ENCODE measurements at places on chromosomes 7 and 10.

DNA sequence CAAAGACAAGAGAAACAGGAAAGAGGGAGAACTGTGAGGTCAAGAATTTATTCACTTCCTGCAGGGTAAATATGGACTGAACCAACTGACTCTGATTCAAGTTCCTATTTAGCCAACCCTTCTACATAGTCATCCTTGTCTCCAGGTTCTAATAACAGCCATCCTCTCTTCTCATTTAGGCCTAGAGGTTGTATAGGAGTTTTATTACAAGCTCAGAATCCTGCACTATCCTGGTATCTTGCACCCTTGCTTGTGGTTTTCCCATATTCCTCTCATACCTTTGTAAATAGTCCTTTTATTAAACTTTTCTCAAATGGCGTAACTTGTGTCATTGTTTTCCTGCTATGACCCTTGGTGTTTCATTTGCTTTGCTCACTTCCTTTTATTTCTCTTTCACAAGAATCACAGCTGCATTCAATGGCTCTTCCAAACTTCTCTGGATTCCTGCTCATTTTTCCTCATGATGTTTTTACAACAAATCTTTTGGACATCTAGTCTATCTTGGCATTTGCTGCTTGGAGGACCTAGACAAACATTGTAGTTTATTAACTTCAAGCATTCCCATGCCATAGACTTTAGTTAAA lies 12.4 kb upstream of the OR2A5 start:
- no peak for DNase-seq

- DNase-seq, result no peak
These were observed 74.0 kb upstream of the DGKI start for GRCh38 chr7:137920637-137921399.

DNA sequence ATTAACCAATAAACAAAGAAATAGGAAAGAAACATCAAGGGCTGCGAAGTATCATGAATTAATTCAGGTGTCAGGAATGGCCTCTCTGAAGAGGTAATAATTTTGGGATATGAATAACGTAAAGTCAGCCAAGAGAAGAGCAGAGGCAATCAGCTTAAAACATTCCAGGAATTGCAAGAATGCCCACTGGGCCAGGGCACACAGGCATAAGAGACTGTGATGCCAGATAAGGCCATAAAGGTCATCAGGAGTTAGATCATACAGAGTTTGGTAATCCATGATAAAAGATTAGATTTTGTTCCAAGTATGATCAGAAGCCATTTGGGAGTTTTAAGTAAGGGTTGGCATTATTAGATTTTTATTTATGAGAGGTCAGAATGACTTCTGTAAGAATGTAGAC lies 53.2 kb upstream of the ABCB4 start:
- no peak for DNase-seq

DNA sequence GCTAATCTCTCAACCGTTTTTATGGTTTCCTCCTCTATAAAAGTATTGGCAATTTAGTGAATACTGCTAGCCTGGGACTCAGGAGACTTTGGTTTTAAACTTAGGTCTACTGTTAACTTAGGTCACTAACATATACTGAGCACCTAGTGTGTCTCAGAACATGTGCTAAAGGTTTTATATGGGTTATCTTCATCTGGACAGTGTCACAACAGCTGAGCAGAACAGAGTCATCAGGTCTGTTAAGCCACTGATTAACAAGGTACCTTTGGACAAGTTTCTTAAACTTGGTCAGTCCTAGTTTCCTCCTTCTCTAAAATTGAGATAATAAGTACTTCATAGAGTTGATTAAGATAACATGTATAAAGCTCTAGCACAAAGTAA lies 30.6 kb downstream of the NET1 start:
- no peak for DNase-seq

DNA sequence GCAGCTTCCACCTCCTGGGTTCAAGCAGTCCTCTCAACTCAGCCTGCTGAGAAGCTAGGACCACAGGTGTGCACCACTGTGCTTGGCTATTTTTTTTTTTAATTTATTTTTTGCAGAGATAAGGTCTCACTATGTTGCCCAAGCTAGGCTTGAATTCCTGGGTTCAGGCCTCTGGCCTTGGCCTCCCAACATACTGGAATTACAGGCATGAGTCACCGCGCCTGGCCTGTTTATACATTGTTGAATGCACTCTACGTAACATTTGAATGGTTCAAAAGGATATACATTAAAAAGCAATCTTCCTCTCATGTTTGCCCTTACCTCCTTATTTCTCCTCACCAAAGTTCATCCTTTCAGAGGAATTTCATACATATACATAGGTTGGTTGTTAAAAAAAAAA lies 7.2 kb upstream of the SNX10 start:
- no peak for DNase-seq

DNA sequence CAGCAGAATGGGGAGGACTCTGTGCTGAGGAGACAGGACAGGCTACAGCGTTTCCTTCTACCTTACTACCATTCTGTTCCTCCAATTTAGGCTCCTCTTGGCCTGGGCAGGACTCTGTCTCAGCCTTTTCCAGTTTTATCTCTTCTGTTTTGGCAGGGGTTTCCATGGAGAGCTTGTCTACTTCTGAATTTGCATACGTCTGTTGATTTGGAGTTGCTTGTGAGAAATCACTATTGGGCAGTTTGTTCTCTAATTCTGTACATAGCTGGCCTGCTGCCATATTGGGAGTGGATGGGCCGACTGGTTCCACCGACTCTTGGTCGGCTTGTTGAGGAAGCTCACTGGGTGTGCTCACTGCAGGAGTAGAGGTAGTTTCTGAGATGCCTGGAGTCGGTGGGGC lies 136.8 kb downstream of the GALNT11 start:
- DNase-seq, result no peak

DNA sequence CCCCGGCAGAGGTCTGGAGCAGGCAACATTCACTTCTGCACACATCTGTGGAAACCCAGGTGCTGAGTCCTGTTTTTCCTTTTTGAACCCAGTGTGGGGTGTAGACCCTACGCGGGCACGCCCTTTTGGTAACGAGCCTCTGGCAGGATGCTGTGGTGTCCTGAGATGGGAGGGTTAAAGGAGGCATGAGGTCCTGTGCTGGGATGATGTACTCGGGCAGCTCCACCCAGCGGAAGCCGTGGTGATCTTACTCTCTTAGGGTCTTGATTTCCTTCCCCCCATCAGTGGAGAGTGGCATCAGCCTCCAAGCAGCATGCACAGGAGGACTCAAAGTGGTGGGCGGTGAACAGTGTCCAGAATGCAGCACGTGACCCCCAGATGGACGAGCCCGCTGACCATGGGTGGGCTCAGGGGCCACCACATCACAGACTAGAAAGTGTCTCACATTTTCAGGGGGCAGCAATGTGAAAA lies 148.6 kb downstream of the DNAJB6 start:
- no peak for DNase-seq

DNA sequence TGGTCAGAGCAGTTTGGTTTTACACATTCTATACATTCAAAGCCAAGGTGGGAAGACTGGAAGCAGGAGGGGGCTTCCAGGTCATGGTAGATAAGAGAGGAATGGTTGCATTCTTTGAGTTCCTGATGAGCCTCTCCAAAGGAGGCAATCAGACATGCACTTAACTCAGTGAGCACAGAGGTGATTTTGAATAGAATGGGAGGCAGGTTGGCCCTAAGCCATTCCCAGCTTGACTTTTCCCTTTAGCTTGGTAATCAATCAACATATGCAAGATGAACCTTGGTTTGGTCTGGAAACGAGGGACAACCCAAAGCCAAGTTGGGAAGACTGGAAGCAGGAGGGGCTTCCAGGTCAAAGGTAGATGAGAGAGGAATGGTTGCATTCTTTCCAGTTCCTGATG lies 31.4 kb downstream of the TCERG1L start:
- DNase-seq, result no peak

GRCh38 chr7:48454750-48455192 lies 283.5 kb downstream of the ABCA13 start:
- no peak for DNase-seq

DNA sequence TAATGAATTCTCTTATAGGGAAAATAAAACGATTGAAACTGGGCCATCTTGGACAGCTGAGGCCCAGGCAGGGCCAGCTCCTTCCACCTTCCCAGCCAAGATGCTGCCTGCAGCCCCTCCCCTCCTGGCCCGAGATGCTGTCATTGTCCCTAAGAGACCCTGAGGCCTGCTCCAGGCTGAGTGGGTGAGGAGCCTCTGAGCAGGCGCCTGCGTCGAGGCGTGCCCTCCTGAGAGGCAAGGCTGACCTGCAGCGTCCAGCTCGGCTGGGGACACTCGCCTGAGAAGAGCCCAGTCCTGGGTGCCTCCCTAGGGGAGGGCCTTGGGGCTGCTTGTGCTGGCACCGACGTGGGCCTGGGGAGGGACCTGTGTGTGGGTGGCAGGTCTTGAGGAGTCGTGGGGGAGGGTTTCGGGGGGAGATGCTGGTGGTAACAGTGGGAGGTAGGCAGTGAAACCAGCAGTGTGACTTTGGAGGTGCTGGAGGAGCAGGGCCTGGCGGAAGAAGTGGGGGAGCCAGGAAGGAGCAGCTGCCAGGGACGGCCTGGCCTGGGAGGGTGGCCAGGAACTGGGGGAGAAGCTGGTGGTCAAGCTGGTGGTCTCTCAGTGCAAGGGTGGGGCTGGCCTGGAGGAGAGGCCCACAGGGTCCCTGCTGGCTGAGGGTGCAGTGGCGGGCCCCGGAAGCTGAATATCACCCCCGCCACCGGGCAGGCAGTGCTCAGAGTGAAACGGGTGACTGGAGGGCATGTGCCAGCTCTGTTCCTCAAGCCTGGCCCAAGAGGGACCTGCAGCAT lies 7.9 kb downstream of the GPR146 start:
- DNase-seq, result no peak

DNA sequence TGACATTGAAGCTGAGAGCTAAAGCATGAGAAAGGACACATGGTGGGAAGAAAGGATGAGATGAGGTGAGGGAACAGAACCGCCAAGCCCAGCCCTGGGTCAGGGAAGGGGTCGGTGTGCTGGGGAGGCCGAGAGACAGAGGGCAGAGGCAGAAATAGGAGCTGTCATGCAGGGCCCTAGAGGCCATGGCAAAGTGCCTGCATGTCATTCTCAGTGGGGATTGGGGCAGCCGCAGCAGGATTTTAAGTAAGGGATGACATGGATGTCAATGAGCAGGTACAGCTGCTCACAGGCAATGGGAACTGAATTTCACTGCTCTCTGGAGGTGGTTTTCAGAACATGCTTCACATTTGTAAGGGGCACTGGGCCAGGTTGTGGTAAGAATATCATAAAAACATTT lies 227.4 kb downstream of the RAB11FIP2 start:
- no peak for DNase-seq

DNA sequence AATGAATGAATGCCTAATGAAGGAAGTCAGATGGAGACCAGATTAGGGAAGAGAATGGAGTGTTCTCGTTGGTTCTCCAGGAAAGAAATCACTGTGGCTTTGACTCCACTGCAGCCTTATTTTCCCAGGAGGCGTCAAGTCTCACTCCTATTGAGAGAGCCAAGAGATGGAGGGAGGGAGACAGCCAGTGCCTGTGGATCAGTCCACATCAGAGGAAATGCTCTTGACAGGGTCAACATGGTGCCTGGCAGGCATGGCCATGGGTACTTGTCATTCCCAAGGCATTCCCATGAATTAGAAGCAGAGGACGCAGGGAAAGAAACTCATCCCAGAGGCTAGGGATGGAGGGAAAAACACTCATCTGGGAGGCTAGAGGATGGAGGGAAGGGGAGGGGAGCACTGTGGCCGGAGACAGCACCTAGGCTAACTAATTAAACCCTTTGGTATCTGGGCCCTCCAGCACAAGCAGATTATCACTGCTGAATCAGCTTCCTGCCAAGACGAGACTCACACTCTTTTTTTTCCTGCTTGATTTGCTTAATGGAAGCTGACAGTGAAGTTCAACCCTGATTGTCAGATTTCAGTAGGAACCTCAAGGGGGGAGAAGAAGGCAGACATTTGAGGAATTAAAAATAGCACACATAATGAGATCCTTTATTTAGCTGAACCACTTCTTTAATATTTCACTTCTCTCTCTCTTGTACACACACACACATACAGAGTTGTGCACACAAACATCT lies 1233.2 kb upstream of the AUTS2 start:
- DNase-seq, result no peak

- DNase-seq, result no peak
These were observed 148.8 kb downstream of the MAGI2 start for GRCh38 chr7:79304711-79305110.

DNA sequence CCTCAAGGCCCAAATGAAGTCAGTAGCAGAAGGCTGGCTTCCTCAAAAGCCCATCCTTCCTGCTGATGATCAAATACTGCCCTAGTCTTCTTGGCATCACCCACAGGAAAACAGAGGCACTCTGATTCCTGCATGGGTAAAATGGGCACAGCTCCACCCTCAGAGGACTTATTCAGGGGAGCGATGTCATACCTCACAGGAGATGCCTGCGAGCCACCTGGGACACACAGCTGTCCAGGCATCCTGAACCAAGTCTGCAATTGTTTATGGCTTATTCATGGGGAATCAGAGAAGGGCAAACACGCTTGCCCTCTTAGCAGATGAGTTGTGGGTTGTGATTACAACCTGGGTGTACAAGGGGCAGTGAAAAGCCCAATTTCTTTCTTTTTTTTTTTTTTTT lies 22.0 kb upstream of the LMTK2 start:
- no peak for DNase-seq

DNA sequence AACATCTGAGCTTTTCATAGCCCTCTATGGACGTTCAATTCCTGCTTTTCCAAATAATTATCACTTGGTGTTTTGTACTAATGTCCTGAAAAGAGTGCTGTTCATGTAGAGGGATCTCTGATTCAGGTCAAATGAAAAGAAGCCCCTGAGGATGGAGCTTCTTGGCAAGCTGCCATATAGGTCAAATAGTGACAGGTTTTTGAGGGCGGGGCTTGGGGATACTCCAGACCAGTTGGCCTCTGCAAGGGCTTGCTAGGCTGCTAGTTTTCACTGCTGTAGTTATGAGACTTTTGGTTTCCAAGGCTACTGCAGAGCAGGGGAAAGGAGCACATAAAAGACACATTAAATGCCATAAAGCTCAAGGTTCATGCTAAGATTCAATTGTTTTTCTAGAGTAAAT lies 257.2 kb upstream of the CACNA2D1 start:
- DNase-seq, result no peak

DNA sequence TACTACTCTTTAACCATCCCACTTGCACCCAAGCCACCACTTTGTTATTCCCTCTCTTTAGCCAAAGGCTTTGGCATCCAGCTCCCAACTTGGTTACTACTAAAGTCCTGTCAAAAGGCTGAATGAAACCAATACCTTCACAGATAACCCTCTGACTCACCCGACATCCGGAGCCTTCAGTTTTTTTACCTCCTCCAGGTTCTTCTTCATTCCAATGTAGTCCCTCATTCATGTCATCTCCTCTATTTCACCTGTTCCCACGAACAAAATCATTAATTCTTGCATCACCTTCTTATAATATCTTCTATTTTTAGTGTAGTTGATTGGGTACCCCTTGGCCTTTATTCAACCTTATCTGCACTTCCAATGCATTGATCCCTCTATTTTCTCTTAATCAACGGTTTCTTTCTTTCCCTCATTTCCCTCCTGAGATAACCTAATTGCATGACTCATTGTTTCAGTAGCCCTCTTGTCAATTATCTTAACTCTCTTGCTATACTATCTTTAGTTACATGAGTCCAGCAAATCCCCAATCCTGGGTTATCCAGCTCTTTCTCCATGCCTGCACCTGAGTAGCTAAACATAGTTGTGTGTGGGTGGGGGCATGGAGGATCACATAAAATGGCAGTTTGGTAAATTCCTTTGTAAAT lies 87.2 kb upstream of the COL1A2 start:
- no peak for DNase-seq

GRCh38 chr10:71255808-71256660 lies 43.7 kb downstream of the UNC5B start:
- DNase-seq, result no peak

Measured in activated CD4-positive, alpha-beta T cell treated with anti-CD3 and anti-CD28 coated beads for 48 hours (primary cell).